GM04503 (cell line): ENCODE measurements at places on chromosomes 4 and X.
A peak's percentile ranks its signal among the peaks of the same experiment; 100 is the strongest.

DNA sequence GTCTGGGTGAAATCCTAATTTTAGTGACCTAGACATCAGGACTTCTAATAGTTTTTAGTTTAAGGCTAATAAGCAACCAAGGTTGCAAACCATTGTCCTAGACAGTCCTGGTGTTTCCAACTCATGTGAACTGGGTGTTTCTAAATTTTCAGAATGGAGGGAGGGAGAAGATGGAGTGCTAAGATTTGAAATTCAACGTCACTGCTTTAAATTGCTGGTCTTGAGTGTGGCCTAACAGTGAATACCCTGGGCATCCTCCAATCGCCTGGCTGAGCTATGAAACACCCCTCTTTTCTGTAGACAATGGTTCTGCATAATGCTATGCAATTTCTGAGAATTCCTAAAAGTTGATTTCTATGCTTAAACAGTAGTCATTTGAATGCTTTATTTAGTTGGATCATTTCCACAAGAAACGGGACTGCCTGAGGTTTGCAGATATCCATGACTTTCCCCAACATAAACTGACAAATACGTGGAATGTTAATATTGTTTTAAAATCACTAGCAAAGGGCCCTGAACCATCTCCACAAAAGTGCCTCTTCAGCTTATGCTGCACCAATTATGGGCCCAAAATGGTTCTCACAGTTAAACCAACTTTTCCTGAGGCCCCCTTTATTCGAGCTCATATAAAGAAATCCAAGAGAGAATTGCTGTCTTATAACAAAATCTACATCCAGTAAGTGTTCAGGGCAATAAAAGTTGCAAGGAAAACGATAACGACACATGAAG, 1.1 kb downstream of the FBXL5 start:
- no peak for DNase-seq

DNA sequence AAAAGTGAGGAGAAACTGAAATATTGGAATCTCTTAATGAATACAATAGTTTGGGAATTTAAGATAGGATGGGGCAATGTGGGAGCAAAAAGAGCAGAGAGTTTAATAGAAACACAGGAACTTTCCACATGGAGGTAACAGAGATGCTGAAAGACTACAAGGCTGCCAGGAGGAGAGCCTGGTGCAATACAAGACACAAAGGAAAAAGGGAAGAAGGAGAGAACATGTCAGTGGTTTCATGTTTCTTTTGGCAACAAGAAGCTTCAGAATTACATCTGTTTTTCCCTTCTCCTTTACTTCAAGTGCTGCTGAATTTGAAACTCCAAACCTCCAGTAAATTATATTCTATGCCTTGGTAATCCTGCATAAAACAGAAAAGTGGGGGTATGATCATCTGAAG, 474.3 kb downstream of the FAT4 start:
- no peak for DNase-seq

DNA sequence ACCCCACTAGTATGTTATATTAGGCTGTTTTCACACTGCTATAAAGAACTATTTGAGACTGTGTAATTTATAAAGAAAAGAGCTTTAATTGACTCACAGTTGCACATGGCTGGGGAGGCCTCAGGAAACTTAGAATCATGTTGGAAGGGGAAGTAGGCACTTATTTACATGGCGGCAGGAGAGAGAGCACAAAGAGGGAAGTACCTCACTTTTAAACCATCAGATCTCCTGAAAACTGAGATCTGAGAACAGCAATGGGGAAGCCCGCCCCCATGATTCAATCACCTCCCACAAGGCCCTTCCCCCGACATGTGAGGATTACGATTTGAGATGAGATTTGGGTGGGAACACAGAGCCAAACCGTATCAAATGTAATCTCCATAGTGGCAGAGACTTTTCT, 45.4 kb upstream of the XK start:
- no peak for DNase-seq

DNA sequence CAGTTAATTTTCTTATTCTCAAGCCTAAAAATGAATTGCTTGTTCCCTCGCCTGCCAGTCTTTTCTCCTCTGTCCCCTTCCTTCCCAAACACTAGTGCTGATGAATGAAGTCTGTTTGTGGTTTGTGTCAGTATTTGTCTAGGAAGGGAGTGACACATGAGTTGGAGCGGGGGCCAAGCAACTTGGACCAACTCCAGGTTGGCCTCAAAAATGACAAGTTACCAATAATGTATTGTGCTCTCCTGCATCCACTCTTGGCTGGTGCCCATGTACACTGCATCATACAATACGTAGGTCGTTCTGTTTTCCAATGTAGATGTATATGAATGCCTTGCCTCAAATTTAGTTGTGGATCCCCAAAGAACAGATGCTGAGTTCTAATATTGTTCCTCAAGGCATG, 223.0 kb upstream of the GPC4 start:
- no peak for DNase-seq

- no peak for DNase-seq
Measured at GRCh38 chr4:105061136-105061696, 85.5 kb upstream of the TET2 start.

DNA sequence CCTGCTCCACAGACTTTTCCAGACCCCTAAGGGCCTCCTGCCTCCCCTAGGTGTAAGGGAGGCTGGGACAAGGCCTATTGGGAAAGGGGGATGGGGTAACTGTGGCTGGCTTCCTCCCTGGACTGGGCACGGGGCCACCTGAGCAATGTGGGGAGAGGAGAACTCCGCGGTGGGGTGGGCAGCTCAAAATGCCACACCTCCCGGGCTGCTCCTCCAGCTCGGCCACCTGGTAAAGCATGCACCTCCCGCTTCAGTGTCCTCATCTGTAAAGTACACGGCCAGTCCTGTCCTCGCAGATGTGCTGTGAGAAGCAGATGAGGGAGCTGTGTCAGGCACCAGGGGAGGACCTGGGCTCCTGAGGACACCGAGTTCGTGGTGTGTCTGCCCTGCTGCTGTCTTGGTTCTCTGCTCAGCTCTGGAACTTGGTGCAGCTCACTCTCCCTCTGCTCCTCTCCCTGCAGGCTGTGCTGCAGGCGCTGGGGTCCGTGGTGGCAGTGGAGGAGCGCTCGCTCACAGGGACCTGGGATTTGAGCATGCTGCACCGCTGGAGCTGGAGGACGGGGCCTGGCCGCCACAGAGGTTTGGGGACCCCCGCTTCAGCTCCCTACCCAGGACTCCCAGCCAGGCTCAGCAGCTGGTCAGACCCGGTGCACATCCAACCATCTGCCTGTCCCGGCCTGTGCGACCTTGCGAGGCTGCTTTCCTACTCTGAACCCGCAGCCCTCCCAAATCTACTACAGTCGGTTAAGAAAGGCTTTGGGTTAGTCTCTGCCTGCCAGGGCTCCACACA, 20.8 kb upstream of the MRFAP1 start:
- DNase-seq: no peak

DNA sequence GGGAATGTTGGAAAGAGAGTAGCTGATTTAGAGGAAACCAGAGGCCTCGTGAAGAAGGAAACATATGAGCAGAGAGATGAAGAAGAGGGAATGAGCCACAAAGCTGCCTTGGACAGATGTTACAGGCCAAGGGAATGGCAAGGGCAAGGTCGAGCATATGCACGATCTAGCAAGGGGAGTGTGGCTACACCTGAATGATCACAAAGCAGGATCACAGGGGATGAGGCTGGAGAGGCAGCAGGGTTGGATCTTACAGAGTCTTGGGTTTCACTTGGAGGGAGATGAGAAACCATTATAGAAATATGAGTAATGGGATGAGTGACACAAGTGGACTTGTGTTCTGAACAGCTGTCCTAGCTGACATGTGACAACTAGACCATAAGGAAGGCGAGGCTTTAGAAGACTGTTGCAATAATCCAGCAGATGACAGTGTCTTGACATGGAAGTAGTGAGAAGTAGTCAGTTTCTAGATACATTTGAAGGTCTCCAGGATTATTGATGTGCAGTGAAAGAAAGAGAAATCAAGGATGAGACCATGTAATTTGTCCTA, 58.7 kb downstream of the RASGEF1B start:
- no peak for DNase-seq

DNA sequence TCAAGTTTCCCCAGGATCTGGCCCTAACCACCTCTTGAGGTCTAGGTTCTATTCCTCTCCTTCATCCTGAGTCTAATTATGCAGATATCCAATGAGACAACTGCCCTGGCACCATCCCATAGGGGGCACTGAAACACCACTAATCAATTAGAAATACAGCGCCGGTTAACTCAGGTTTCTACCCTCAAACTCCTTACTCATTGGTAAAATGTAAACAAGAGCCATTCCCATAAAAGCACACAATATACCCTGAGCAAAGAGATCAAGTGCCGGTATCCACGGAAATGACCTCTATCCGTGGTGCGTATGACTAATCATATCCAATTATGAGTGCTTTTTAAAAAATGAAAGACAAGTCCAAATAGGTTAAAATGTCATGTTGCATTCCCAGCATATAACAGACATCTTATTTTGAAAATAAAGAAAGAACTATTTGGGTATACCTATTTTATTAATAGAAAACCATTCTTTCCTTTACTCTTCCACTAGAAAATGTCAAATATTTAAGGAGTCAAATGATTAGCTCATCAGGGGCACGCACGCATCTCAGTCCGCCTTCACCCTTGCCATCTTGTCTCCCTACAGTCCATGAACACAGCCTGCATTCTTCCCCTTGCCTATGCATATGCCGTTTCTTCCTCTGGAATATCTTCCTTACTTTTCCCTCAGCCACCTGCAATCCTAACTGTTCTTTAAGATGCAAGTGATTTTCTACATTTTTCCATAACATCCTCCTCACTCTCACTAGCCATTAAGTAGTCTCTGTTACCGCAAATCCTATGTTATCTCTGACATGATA, 141.1 kb downstream of the MAML3 start:
- no peak for DNase-seq

DNA sequence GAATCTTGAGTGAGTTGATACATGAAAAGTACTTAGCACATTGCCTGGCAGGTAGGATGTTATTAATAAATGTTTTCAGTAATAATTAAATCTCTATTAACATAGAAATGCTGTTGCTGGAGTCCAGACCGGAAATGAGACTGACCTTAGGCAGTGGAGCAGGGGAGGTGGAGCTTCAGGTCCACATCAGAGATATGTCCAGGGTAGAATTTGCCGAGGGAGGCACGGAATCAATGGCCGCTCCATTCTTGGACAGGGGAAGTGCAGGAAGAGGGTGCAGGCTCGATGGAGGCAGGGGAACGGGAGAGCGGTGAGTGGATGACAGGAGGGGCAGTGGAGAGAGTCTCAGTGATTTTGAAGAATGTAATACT, 107.3 kb downstream of the GATB start:
- no peak for DNase-seq

- peak; percentile 98 for DNase-seq
Measured at GRCh38 chr4:13918110-13918509, 290.6 kb upstream of the BOD1L1 start.

DNA sequence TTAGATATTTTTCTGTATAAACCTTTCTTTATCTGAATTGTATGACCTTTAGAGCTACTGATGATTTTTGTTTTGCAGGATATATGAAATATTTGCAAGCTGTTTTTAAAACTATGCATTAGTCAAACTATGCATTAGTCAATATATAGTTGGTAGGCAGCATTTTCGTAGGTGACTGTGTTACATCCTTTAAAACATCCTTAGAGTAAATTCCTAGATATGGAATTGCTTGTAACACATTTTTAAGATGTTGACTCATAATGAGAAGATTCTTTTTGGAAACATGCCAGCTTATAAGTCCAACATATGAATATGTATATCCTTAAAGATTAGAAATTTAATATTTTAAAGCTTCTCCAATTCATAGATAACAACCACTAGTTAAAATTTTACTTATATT, 1768.5 kb downstream of the PCDH7 start:
- no peak for DNase-seq

DNA sequence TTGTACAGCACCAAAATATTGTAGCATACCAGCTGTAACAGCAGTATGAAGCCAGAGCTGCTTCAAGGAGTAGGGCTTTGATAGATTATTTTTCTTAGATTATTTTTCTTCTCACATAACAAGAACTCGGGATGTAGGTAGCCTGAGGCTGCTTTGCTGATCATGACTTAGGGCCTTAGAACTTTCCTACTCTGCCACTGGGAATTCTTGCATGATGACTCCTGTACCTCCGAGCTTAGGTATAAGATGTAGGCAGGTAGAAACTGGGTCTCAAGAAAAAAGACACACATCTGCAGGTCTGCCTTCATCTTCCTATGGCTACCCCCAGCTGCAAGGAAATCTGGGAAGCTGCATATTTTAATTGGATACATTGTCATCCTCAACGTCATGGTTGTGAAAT, 115.9 kb upstream of the PNPLA4 start:
- DNase-seq: no peak

- no peak for DNase-seq
Measured at GRCh38 chr4:87092389-87093141, 127.9 kb downstream of the KLHL8 start.

DNA sequence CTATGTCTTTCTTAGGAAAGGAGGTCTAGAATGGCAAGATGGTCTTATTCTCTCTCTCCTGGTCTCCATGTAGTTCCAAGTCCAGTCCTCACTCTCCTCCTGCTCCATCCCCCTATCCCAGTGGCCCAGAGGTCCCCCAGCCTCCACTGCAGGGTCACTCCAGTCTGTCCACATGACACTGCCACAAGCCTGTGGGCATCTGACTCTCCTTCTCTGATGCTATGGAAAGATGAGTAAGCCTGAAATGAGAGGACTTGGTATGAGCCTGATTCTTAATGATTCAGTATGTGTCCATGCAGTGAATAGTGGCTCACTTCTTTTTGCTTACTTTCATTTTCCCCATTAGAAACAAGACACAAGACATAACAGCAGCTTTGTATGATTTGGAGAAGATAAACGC, 516.8 kb upstream of the ADGRL3 start:
- peak; percentile 85 for DNase-seq

GRCh38 chr4:8761824-8762205, 109.8 kb downstream of the HMX1 start:
- DNase-seq: no peak

DNA sequence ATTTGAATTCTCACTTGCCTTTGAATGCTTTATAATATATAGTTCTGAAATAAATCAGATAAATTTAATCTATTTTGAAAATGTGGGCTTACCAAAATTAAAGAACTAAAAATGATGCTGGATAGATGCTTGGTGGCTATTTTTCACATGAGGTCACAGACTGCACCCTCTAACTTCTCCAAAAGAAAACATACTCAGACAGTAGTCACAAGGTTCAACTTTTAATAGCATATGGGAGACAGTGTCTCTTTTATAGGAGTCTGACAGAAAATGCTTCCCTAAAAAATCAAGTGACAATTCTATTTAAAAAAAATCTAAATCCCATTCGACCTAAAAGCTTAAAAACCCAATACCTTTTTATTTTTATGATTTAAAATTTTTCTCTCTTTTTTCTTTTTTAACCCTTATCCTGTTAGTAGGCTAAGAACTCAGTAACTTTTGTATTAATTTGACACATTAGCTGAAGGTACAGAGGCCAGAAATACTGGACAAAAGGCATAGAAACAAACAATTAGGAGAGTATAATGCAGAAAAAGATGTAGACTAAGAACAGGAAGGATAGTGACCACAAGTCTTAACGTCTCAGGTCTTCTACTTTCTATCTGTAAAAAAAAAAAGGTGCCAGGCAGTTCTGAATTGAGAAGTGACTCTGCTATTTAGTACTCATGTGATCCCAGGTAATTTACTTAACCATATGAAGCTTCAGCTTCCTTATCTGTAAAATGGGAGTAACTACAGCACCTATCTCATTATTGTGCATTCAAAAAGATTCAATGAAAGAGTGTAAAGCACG, 7.6 kb downstream of the TIGD4 start:
- DNase-seq: no peak

- no peak for DNase-seq
Measured at GRCh38 chrX:12411831-12412230, 273.6 kb downstream of the FRMPD4 start.
